Fibroblast of gingiva (primary cell): ENCODE measurements at places on chromosomes 5 and 9.
A peak's percentile ranks its signal among the peaks of the same experiment; 100 is the strongest.

GRCh38 chr9:117377046-117377445, 37.8 kb downstream of the ASTN2 start:
- no peak for DNase-seq

DNA sequence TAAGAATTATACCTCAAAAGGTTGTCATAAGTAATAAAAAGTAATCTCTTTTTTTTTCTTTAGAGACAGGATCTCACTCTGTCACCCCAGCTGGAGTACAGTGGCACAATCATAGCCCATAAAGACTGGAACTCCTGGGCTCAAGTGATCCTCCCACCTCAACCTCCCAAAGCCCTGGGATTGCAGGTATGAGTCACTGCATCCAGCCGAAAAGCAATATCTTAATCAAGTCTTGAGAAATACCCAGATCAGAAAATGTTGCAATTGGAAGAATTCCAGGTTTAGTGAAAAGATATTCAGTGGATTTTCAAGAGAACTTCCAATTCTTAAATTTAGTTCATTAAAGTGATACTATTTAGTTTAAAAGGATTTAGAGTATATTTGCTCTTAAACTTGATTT, 40.9 kb upstream of the IDNK start:
- peak; percentile 68 for DNase-seq

- peak; percentile 72 for DNase-seq
Measured at GRCh38 chr9:110081395-110081794, 126.6 kb downstream of the C9orf152 start.

DNA sequence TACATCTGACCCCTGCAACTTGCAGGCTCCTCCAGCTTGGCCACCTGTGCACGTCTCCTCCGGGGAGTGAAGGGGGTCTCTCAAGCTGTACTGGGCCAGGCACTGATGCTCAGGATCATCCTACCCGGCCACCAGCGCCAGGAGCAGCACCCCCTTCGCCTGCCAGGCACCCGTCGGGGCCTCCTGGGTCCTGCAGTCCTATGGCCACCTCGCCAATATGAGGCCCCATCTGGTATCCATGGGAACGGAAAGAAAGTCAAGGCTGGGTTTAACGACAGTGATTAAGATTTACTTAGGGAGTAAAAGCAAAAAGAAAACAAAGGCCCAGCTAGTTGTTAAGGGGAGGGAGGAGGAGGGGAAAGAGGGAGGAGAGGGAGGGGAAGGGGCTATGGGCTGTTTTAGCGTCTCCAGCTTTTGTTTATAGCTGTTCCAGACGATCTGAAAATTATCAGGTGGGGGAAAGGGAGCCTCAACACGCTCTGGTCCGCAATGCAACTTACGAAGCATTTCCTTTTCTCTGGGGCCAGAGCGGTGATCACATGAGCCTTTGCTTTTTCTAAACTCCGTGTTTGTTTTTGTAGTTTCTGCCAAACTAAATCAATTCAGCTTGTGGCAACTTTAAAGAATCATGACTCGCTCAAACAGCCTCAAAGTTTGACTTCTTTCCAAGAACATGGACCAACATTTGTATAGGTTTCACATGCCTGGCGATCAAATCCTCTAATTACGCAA, 132.4 kb downstream of the ROR2 start:
- DNase-seq: peak; percentile 100

- no peak for DNase-seq
Measured at GRCh38 chr9:133877327-133877726, 114.8 kb downstream of the VAV2 start.

DNA sequence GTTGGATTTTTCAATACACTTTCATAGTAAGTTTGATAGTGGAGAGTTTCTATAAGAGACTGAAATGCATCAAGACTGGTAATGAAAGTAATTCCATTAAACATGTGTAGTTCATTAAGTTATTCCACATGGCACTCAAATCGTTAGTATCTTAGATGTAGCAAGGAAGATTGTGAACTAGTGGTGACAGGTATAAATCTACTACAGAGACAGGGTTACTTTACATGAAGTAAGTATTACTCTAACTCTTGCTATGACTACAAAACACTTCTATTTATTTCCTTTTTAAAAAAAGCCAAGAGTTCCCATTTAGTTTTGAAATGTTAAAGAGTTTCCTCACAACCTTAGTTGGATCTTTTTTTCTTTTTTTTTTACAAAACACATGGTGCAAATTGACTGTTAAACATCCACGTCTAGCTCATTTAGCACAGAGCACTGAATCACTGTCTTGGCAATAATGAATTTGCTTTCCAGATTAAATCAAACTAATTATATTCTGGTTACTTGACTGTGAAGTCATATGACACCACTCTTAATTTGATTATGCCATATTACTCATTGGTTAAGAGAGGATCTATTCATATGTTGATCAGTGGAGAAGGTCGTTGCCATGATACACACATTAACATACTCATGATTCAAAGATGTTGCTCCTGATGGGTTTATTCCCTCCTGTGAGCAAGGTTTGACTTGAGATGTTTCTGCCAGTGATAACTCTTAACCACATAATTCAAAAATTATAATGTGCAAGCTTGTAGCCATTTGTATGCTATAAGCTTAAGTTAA, 644.8 kb downstream of the EFNA5 start:
- DNase-seq: no peak

DNA sequence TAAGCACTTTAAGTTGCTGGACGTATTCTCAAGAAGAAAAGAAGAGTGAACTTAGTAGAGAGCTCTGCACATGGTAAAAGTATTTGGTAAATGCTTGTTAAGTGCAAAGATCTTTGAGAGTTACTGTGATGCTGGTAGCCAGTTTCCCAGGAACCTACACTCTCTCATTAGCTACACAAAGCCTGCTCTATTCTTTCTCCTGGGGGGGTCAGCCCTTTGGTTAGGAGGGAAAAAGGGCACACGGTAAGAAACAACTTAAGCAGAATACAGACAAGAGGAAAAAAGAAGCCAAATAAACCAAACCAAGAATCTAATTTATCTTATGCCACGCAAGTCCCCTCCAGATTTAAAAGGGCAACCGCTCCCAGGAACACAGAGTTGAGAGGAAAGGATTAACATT, 1100.1 kb upstream of the CDH10 start:
- DNase-seq: no peak

- no peak for DNase-seq
Measured at GRCh38 chr5:15513431-15513830, 13.5 kb downstream of the FBXL7 start.

- DNase-seq: no peak
Measured at GRCh38 chr9:137492464-137493363, 33.6 kb upstream of the NSMF start.

GRCh38 chr5:110345623-110346022, 380.8 kb downstream of the TMEM232 start:
- no peak for DNase-seq

- DNase-seq: peak; percentile 22
Measured at GRCh38 chr5:65163698-65164097, 318.0 kb downstream of the ADAMTS6 start.

- DNase-seq: no peak
Measured at GRCh38 chr5:72151646-72152045, 44.4 kb downstream of the MAP1B start.

DNA sequence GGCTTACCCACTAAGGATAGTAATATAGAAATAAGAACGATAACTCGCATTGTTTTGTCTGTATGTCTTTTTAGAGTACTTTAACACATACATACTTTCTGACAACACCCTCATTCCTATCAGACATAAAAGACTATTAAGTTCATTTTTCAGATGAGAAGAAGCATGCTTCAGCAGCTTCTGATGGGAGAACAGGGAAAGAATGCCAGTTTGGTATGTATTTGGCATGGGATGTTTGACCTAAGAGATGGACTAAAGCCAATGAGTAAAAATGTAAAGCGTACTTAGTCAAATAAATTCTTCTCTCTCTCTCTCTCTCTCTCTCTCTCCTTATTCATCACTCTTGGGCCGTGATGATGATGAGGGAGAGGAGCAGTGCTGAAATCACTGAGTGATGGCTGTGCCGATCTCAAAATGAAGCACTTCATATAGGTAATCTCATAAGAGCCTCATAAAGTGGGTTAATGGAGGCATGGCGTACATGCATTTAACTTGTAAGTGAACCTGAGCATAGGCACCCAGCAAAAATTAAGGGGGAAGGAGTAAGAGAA, 71.5 kb downstream of the SLIT3 start:
- DNase-seq: no peak

GRCh38 chr9:7963026-7963425, 163.4 kb upstream of the DMAC1 start:
- DNase-seq: no peak

- peak; percentile 93 for DNase-seq
Measured at GRCh38 chr5:128649192-128649591, 111.1 kb upstream of the FBN2 start.

- no peak for DNase-seq
Measured at GRCh38 chr5:136586196-136586595, 220.9 kb upstream of the TRPC7 start.

DNA sequence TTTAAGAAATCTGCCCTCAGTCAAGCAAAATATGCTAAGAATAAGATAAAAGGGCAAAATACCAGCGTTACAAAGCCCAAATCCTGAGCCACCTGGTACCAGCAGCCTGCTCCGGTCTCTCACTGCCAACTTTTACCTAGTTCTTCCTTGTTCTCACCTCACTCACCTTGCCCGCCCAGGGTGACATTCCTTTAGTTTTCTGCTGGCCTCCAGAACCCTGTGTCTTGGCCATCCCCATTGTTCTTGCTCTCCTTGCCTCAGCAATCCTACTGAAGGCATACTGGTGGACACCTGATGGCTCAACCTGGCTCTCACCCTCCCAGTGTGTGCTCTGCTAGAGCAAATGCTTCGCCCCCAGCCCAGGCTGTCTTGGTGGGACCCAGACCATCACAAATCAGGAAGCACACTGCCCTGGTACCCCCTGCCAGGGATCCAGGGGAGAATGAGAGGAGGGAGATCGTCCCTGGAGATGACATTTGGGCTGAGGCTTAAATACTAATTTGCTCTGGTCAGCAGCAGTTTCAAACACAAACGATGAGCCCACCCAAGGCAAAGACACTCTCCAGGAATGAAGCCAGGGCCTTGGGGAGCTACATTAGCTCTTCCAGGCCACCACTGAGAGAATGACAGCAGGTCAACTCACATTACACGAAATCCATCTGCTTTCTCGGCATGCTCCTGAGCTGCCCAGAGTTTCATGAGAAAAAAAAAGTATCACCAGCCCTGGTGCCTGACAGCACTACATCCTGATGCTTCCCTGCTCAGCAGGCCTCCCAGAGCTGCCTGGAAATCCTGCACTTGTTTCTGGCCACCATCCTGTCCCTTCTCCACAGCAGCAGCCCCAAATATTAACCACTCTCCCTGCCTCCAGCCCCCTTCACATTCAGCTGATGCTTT, 12.2 kb upstream of the SEPTIN8 start:
- DNase-seq: no peak

DNA sequence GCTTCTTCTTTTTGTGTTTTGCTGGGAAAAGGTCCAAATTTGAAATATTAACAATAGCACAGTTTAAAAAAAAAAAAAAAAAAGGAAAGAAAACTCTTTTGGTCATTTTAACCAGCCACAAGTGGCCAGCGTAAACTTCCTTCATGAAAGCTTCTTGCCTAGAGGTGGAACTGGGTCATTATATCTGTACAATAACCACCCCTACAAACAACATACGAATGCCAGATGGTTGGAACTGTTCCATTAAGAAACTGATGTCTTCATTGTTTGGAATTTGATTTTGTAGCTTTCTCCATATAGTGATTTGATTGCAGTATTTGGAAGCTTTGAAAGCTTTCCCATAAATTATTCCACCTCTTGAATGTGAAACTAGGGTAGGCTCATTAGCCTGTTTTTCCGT, 18.3 kb upstream of the LPAR1 start:
- peak; percentile 94 for DNase-seq

DNA sequence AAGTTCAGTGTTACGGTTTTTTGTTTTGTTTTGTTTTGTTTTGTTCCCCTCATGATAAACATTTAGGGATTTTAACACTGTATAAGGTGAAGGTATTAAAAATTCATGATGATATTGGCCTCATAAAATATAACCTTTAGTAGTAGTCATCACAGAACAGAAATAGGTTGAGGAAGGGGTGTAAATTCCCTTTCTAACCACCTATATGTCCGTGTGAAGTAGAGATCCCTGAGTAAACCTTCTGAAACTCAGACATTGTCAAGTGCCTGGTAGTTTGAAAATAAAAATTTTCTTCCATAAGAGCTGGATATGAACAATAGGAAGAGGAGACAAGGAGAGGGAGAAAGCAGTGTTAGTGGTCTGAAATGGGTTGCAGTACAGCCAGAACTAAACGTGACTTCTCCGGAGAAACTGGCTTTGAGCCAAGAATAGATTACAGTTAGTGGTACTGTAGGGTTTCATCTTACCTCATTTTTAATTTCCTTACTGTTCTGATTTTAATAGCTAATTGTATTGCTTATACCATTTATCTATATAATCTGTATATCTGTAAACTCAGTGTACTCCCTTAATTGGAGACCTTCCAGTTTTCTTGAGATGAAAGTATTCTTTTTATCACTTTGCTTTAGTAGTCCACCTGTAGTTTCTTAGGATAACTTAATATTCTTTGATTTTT, 18.3 kb downstream of the UGCG start:
- DNase-seq: peak; percentile 17

GRCh38 chr5:69138766-69139165, 28.2 kb upstream of the CCNB1 start:
- DNase-seq: peak; percentile 69

DNA sequence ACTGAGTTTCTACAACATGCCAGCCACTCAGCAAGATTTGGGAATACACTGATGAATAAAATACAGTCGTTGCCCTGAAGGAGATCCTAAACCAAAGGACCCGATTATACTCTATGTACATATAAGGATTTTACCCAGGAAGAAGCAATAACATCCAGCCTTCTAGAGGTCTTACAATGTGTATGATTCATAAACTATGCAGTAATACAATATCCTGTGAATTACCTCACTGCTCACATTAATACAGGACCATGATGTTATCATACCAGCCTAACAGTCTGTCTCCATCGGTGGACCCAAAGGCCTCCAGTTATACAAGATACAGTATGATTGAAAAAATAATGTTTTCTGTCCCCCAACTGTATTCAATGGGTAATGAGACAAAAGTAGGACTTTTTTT, 310.5 kb upstream of the TRPM3 start:
- DNase-seq: no peak

DNA sequence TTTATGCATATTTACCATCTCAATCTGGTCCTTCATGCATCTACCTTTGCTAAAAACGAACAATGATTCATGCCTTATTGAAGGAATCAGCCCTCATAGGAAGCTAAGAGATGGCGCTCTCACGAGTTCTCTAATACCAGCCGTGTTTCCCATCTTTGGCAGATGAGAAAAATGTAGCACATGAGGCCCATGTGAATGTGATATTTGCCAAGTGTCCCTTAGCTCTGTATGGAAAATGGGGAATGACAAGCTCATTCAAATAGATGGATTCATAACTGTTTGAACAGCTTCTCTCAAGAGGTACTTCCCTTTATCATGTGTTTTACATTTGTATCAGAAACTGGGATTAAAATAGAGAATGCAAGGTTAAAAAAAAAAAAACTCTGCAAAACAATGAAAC, 66.1 kb downstream of the TTC39B start:
- no peak for DNase-seq

- DNase-seq: no peak
Measured at GRCh38 chr9:129841071-129841470, 5.8 kb downstream of the USP20 start.
